ENCODE measurements at places on chromosomes 6 and 20. TPM values are rescaled to one million over a fixed set of nuclear protein-coding genes. Genes with fewer than 3 reads are reported as not detected.
A peak's percentile ranks its signal among the peaks of the same experiment; 100 is the strongest.

The ZNF165 gene
- total RNA-seq, result 2.2 TPM

The CLDN20 gene
- not detected for total RNA-seq

DNA sequence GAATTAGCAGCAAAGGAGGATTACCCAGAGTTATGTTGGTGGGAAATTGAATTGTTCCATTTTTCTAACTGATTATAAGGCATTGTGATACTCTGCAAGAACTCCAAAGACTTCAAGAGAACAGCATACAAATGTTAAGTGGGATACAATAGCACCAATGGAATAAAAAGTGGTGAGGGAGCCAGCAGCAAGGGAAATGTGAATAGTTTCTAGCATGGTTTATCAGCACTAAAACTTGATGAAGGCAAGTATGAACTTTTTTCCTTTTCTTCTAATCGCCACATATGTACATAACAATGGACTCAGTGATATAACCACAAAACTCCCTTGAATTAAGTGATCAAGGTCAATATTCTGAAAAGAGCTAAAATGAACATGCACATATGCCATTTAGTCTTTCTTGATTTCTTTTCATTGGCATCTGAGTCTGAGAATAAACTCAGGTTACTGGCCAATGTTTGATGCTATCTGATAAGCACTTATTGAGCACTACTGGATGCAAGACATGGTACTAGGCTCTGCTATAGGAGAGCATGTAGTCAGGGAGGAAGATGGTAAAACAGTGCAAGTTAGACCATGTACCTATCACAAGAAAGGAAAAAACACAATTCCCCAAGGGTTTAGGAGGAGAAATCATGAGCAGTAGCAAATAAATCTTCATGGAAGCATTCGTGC, 36.6 kb upstream of the NOX3 start:
- no peak overlapping the region for H3K4me3 ChIP-seq
- no peak for DNase-seq
- no peak overlapping the region for H3K27ac ChIP-seq
- peaks cover 28% of the 10 kb centered on the region for H3K4me1 ChIP-seq
- no peaks in the 10 kb centered on the region for H3K27me3 ChIP-seq

DNA sequence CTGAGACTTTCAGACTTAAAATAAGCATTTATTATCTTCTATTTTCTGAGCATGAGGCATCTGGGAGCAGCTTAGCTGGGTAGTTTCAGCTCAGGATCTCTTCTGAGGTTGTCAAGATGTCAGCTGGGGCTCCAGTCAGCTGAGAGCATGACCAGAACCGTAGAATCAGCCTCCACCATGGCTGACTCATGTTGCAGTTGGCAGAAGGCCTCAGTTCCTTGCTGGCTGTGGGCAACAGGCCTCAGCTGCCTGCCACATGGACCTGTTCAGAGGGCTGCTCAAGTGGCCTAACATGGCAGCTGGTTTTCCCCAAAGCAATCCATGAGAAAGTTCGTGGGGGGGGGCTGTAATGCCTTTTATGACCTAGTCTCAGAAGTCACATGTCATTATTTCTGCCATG, 142.3 kb downstream of the LY86 start:
- H3K4me3 ChIP-seq, result no peak overlapping the region
- no peaks in the 10 kb centered on the region for H3K27me3 ChIP-seq
- peaks cover 8% of the 10 kb centered on the region for H3K4me1 ChIP-seq
- H3K36me3 ChIP-seq, result no peaks in the 10 kb centered on the region
- H3K27ac ChIP-seq, result no peak overlapping the region

DNA sequence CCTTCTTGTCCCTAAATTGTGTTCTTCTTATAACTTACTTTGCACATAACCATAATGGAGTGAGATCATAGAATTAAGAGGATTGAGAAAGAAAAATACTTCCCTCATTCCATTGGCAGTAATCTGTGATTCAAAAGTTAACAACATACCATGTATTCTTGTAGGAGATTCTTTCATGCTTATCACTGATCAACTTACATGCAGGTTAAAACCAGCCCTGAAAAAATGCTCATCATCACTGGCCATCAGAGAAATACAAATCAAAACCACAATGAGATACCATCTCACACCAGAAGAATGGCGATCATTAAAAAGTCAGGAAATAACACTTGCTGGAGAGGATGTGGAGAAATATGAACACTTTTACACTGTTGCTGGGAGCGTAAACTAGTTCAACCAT, 36.5 kb upstream of the GFRAL start:
- no peaks in the 10 kb centered on the region for H3K36me3 ChIP-seq
- no peak overlapping the region for H3K4me3 ChIP-seq
- no peaks in the 10 kb centered on the region for H3K27me3 ChIP-seq
- H3K4me1 ChIP-seq, result no peaks in the 10 kb centered on the region

DNA sequence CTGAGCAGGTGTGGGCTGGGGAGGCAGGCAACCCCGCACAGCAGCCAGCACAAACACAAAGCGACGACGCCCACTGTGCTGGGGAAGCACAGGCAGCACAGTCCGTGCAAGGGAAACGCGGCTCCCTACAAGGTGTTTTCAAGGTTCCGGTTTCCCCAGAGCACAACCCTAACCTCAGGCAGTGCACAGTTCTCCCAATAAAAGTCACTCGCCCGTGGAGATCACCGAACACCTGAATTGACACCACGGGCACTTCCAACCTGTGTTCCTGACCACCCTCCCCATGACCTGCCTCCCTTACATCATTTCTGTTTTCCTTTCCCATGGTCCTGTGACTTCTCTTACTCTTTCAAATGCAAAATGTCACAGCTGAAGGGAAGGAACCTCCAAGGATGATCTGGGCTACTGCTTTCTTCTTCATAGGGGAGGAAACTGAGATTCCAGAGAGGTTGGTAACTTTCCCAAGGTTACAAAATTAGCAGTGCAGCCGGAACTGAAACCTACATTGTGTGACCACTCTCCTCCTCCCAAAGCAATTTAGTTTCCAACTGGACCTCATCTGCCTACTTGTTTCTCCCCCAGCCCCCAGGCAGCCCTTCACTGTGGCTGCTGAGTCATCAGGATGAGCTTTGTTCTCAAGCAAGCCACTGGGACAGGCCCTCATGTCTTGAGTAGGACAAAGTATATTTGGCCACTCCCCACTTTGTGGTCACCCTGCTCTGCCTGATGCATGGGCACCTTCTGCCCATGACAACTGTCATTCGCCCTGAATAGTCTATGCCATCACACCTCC, 125.3 kb downstream of the ATXN1 start:
- H3K36me3 ChIP-seq, result peaks cover 12% of the 10 kb centered on the region
- no peak for DNase-seq
- H3K27me3 ChIP-seq, result no peaks in the 10 kb centered on the region
- no peak overlapping the region for H3K27ac ChIP-seq
- H3K4me3 ChIP-seq, result no peak overlapping the region

GRCh38 chr6:137823826-137824555, 43.1 kb upstream of the TNFAIP3 start:
- DNase-seq, result no peak
- no peaks in the 10 kb centered on the region for H3K36me3 ChIP-seq
- peak overlapping the region; percentile 34 for H3K27ac ChIP-seq
- H3K4me1 ChIP-seq, result peaks cover 8% of the 10 kb centered on the region
- H3K4me3 ChIP-seq, result no peak overlapping the region
- H3K27me3 ChIP-seq, result no peaks in the 10 kb centered on the region

DNA sequence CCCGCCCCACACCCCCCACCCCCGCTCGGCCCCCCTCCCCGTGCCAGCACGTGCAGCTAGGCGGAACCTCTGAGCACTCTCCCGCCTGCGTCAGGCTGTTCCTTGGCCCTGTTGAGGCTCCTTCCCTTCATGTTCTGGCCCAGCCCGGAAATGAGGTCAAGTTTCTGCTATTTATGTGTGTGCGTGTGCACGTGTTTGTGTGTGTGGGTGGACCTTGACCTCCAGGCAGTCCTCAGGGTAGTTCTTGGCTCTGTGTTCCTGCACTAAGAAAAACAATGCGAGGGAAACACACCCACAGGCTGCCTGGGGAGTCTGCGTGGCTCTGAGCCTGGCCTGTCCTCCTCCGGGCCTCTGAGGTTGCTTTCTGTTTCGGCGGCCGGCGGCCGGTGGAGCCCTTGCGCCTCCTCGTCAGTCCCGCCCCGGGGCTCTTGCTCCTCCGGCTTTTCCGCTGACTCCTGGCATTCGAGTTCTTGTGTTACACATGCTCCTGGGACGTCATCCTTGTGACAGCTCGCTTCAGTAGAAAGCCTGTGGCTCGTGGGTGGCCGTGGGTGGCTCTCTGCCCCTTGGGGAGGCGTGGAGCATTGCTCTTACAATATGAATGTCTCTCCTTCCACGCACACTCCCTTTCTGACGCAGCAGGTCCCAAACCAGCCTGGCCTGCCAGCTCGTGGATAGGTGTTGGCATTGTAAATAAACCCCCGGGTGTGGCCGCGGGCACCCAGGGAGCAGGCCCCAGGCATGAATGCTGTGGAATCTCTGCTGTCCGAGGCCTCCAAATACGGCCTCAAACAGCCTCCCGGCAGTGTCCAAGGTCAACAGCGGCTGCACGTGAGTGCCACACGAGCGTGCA, 10.0 kb downstream of the SLCO4A1 start:
- H3K36me3 ChIP-seq, result peaks cover 19% of the 10 kb centered on the region
- peaks cover 50% of the 10 kb centered on the region for H3K4me1 ChIP-seq
- peak overlapping the region; percentile 89 for H3K27ac ChIP-seq
- peak; percentile 93 for DNase-seq

DNA sequence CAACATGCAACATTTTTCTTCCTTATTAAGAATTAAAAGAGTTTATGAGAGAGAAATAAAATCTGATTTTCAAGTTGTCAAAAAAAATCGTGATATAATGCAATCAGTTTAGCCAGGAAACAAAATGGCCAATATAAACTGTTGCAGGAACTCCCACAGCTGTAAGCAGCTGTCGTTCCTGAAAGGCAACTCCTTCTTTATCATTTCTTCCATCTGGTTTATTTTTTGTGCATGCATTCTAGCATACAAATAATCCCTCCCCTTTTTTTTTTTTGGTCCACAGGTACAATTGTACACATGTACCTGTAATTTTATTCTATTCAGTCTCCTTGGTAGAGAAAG, 19.7 kb downstream of the TRAF3IP2 start:
- no peak overlapping the region for H3K27ac ChIP-seq
- H3K27me3 ChIP-seq, result no peaks in the 10 kb centered on the region
- H3K4me1 ChIP-seq, result peaks cover 81% of the 10 kb centered on the region
- no peak overlapping the region for H3K4me3 ChIP-seq
- H3K36me3 ChIP-seq, result peaks cover 5% of the 10 kb centered on the region
- no peak for DNase-seq

DNA sequence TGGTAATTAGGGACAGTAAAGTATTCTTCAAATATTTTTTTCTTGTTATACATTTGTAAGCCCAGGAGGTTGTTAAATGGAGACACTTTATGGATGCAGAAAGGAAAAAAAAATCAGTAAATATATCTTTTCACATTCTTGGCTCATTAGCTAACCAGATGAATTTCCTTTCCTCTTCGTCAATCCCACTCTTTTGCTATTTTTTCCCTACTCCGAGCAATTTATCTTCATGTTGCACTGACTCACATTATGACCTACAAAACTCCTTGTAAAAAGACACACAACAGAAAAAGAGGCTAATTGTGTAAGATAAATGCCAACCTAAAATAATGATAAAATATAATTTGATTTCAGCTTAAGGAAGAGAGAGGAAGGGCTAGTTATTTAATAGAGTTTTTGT, 472.9 kb upstream of the ZNF337 start:
- H3K27me3 ChIP-seq, result no peaks in the 10 kb centered on the region
- no peak overlapping the region for H3K4me3 ChIP-seq
- no peak overlapping the region for H3K27ac ChIP-seq
- no peaks in the 10 kb centered on the region for H3K36me3 ChIP-seq

All from lower lobe of right lung (tissue), 2 donors.